Spinal cord (tissue), 10 donors: ENCODE measurements at places on chromosomes 13 and 19. TPM values are rescaled to one million over a fixed set of nuclear protein-coding genes. Genes with fewer than 3 reads are reported as not detected.

DNA sequence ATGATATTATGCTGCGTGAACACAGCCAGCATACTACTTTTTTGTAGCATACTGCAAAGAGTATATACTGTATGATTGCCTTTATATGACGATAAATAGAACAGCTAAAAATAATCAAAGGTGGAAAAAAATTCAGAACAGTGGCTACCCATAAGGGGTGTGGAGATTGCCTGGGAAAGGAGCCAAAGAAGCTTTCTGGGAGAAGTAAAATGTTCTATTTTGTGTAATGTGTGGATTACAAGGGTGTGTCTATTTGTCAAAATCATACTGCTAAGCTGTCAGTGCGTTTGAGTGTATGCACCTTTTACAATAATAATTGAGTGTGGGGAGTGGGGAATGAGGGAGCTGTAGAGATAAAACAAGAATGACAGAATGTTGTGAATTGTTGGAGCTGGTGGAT is 45.2 kb upstream of the MTIF3 start:
- DNase-seq = no peak

- no peak for DNase-seq
These were observed 53.6 kb downstream of the LMO7 start for GRCh38 chr13:75689686-75690085.

- DNase-seq = peak; percentile 100
These were observed at the start of gene ZNF471 for GRCh38 chr19:56507446-56508289. Gene ZNF471 (plus strand): TSS chr19:56507855. CDS start chr19:56511572, 3,717 bp downstream.

DNA sequence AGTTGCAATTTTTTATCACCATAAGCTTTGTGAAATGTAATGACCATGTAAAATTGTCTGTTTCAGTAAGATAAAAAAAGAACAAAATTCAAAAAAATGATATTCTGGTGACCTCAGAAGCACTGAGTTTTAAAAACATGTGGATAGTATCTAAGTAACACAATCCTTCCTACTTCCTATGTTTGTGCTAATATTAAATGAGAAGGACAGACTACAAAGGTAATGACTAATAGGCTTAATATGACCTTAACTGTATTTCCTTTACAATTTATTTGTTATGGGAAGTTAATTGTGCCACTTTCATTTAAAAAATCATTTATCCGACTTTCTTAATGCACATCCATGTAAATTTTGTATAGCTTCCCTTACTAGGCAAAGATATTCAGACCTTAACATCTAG is 1030.4 kb upstream of the ATXN8OS start:
- DNase-seq = no peak

DNA sequence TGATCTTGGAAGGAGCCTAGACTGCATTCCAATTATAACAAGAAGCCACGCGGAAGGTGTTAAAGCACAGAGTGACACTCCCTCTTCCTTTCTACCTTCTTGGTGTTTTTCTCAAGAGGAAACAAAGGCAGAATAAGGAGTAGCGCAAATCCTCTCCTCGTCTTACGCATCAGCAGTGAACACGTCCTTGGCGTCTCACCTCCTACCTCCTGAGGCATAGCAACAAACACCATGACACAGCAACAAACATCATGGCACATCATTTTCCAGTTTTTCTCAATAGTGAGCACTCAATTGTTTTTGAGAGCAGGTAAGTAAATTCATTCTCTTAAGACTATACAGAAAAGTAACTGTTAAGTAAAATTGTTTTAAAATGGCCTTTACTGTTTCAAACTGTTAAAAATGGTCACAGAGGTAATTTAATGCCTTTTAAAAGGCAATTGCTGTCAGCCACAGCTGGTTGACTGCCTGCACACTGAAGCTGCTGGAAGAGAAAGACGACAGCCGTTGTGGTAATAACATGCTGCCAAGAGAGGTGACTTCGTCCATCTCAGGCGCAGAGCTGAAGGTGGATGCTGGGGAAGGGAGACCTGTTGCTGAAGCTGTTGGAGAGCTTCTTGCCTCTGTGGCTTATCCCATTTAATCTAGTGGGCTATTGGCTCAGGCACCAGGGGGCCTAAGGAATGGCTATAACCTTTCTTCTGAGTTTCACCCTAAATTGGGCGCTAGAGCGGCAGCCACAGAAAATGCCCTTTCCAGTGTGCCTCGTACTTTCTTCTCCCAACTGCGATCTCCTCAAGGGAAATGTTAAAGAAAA is 703.7 kb downstream of the UQCRFS1 start:
- DNase-seq = no peak

DNA sequence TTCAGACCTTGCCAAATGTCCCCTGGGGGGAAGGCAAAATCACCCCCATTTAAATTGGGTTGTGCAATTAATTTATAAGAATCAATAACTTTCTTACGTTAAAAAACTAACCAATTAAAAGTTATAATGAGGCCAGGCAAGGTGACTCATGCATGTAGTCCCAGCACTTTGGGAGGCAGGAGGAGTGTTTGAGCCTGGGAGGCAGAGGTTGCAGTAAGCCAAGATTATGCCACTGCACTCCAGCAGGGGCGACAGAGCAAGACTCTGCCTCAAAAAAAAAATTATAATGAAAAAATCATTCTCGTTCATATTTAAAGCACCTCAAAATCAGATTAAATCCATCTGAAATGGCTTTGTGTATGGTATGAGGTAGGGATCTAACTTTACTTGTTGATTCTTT is 18.4 kb upstream of the SIGLEC14 start:
- no peak for DNase-seq

DNA sequence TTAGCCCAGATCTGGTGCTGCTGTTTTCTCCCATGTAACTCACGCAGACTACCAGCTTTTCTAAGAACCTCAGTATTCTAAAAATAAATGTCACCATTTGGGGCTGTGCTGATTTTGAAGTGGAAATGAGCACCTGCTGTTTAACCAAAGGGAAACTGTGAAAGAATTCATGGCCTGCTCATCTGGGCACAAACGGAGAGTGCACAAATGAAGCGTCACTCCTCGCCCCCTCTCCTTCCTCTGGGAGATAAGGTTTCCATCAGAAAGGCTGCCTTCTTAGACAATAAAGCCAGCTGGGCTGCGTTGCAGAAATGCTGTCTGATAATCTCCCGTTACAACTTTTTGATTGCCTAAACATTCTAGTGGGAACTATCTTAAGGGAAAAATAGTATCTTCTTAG is 73.7 kb upstream of the SLC15A1 start:
- no peak for DNase-seq

DNA sequence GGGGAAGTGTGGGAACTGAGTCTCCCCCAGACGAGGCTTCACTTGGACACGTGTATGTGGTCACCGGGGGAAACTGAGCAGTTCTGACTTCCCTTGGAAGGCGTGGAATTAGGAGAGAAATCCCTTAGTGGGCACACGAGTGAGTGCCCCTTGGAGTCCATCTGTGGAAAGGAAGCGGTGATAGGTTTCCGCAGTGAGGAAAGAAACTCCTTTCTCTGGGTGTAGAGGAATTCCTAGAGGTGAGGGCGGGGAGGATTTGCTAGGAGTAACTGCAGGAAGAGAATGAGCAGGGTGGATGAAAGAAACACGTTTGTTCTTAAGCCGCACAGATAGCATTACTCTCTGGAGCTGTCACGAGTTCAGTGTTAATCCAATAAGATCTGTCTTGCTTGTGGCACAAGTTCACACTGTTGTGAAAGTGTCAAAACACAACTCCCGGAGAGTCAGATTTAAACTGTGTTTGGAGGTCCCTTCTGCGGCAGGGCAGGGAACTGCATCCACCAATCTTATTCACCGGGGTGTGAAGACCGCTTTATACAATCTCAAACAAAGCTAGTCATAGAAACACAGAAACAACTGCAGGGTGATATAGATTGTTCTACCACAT is 1.2 kb downstream of the KL start:
- no peak for DNase-seq

DNA sequence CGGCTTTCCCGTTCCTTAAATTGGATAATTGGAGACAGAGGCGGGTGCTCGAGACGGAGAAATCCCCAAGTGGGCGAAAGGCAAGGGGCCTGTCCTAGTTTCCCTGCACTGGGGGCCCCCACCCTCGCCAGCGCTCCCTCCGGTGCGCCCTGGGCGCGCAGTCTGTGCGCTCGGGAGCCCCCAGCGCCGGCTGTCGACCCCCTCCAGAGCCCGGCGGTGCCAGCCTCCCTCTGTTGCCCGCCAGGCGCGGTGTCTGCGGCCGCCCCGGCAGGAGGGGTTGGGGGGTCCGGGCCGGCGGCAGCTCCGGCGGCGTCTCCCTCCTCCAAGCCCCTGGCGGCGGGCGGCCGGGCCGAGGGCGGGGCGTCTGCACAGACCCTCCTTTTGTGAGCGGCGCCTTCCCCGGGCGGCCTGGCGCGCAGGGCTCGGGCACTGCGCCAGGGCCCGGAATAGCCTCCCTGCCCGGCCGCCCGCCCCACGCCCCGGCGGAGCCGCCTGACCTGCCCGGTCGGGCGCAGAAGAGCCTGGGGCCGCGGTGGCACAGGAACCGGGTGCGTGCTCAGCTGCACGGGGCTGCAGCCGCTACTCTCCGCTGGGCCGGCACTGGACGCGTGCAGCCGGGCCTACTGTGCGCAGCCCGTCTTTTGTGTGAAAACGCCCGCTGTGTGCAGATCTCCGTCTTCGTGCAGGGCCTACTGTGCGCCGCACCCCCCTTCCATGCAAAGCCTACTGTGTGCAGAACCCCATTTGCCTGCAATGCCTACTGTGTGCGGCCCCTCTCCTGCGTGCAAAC is 13.2 kb downstream of the GADD45B start:
- DNase-seq = no peak

DNA sequence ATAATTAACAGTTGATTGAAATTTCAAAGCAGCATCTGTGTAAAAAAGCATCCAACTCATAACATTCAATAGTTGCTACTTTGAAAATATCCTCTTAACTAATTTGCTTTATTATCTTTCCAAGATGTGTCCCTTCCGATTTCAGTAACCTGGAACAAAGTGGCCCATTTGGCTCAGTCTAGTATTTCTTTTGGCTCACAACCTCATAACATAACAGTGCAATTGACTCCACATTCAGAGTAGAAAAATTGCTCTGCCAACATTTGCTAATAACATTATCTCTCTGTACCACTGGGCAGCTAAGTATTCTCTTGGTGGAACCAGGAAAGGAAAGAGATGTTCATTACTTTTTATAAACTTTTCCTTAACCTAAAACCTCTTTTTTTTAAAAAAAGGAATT is 571.1 kb upstream of the ARGLU1 start:
- DNase-seq = no peak

The HCN2 gene
- total RNA-seq = 35.7 TPM

- no peak for DNase-seq
These were observed 18.9 kb upstream of the ZSCAN5A start for GRCh38 chr19:56333506-56333905.

The POLD1 gene
- total RNA-seq = 13.1 TPM

The SYT3 gene
- total RNA-seq = 21.8 TPM

DNA sequence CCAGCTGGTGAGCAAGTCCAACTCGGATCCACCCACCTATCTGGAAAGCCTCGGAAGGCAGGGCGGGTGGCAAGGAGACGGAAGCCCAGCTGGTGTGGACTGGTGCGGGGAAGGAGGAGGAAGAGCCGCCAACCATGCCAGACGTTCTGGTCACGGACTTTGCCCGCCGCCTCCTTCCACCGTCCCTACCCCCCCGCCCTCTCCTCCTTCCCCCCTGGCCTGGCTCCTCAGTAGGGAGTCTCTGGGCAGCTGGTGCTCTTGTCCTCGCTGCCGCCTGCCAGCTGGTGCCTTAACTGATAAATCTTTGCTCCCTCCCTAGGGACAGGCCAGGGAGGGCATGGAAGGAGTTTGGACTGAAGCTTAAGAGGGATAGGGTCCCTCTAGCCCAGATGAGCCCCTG is 4.8 kb downstream of the SYNGR4 start:
- no peak for DNase-seq

DNA sequence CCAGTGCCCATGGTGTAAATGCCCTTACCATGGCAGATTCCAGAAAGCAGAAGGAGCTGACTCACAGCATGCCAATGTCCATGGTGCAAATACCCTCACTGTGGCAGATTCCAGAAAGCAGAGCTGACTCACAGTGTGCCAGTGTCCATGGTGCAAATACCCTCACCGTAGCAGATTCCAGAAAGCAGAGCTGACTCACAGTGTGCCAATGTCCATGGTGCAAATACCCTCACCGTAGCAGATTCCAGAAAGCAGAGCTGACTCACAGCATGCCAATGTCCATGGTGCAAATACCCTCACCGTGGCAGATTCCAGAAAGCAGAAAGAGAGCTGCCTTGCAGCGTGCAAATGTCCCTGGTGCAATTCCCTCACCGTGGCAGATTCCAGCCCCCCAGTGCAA is 163.8 kb upstream of the SOX1 start:
- DNase-seq = no peak

DNA sequence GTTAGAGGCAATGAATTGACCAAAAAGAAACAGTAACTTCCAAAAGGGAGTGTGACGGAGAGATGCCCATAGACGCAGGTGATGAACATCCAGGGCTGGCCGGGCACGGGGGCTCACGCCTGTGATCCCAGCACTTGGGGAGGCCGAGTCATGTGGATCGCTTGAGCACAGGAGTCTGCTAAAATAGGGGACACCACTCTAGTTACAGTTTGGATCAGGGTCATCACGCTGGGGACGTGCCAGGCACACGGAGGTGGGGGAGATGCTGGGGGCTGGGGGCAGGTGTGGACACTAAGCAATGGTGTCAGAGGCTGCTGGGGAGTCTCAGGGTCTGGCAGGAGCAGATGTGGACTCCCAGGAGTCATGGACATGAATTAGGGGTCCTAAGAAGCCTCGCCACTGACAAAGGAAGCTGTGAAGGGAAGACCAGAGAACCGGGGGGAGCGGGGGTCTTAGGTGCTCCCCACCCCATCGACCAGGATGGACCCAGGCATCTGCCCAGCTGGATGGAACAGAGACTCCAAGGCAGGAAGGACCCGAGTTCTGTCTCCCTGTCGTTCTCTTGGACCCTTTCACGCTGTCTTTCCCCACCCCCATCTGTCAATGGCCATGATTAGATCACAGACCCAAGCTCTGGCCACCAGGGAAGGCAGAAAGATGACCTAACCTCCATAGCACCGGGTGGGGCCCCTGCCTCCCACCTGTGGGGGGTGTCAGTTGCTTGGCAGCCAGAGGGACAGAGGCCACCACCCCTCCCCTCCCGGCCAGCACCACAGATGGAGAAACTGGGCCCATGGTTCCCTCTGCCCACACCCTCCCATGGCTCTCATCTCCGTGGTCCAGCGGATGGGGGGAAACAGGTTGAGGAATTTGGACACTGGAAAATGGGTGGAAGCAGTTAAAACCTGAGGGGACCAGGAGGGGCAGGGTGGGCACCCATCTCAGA is 19.6 kb downstream of the CCDC8 start:
- no peak for DNase-seq

DNA sequence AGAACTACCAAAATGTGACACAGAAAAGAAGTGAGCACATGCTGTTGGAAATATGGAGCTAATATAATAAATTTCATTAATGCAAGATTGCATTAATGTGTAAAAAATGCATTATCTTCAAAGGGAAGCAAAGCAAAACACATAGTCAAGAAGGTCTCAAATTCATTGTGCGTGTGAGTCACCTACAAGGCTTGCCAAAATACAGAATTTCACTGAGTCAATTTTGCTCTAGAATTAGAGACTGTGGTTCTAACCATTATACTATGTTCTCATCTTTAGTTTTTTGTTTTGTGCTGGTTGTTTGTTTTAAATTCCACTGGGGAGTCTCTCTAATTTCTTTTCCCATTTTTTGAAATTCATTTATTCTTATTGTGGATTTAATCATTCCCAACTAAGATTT is 149.8 kb upstream of the SLITRK1 start:
- no peak for DNase-seq
